ENCODE measurements at places on chromosomes 16 and 17.
A peak's percentile ranks its signal among the peaks of the same experiment; 100 is the strongest.

GRCh38 chr17:79855331-79856124, 16.3 kb upstream of the CBX4 start:
- no peak for DNase-seq

DNA sequence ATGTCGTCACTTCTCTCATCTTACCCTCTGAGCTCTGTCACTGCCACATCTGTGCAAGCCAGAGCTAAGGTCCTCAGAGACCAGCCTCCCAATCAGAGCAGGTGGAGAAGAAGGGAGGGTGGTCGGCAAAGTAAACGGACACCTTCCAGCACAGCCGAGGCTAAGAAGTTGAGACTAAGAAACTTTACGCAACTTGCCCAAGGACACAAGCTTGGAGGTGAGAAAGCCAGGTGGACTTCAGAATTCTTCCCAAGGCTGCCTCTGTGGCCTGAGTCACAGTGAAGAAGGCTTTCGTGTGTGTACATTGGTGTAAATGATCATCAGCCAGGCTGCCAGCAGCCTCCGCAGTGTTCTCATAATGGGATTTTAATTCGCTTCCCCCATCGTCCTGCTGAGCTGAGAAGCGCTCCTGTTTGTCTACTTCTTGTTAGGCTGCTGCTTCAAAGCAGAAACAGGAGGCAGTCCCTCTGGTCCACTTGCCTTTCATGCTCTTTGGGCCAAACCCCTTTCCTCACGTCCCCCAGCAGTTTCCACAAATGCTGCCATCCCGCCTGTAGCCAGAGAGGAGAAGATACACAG, 125.0 kb upstream of the RPL38 start:
- DNase-seq = no peak

GRCh38 chr16:82078125-82078524, 43.1 kb downstream of the HSD17B2 start:
- DNase-seq = no peak

DNA sequence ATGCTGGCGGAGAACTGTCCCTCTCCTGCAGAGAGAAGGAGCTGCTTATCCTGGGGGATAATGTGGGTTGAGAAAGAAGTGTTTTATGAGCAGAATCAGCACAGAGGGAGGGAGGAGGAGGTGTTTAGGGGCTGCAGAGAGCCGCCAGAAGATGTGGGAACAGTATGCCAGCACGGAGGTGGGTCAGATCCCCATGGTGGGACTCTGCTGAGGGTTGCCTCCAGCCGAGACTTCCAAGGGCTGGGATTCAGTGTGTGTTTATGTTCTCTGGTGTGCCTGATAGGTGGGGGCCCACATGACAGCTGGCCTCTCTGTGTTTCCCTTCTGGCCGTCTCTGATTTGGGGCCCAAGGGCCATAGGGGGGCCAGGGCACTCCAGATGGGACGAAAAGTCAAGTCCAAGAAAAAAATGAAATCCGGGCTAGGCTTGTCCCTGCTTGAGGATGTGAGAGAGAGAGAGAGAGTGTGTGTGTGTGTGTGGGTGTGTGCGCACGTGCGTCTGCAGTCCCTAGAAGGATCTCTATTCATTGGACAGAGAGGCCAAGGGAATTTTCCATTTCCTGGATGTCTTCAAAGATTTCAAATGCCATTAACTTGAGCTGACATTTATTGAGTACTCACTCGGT, 21.6 kb downstream of the PRKCB start:
- no peak for DNase-seq

- no peak for DNase-seq
Observed at GRCh38 chr16:82655072-82655714, 28.4 kb downstream of the CDH13 start.

DNA sequence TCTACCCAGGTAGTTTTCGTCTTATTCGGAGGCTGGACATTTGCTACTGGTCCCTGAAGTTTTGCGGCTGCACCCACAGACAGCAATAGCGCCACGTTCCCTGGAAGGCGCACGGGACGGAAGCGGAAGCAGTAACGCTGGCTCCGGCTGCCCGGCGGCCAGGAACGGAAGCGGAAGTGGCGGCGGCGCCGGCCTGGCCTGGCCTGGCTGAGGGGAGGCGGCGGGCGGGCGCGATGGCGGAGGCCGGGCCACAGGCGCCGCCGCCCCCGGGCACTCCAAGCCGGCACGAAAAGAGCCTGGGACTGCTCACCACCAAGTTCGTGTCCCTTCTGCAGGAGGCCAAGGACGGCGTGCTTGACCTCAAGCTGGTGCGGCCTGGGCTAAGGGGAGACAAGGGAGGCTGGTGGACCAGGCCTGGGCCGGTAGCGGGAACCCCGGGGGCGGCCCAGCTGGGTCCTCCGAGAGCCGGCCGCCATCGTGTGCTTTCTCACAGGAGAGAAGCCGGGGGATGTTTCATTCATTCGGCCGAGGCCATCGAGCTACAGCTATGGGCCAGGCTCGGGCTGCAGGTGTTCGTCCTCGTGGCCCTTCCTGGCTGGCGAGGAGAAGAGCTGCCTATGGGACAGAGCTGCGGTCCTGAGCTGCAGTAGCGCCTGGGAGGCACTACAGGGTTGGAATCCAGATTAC, at the start of gene E2F4:
E2F4 (plus strand) TSS at position 161 of the 687 bp plus-strand sequence; CDS start at position 234, 73 bp downstream.
- peak; percentile 64 for DNase-seq

- peak; percentile 51 for DNase-seq
Observed at GRCh38 chr17:59762049-59762823, 54.8 kb downstream of the VMP1 start.

GRCh38 chr16:22222006-22222405, 15.9 kb downstream of the EEF2K start:
- DNase-seq = no peak

DNA sequence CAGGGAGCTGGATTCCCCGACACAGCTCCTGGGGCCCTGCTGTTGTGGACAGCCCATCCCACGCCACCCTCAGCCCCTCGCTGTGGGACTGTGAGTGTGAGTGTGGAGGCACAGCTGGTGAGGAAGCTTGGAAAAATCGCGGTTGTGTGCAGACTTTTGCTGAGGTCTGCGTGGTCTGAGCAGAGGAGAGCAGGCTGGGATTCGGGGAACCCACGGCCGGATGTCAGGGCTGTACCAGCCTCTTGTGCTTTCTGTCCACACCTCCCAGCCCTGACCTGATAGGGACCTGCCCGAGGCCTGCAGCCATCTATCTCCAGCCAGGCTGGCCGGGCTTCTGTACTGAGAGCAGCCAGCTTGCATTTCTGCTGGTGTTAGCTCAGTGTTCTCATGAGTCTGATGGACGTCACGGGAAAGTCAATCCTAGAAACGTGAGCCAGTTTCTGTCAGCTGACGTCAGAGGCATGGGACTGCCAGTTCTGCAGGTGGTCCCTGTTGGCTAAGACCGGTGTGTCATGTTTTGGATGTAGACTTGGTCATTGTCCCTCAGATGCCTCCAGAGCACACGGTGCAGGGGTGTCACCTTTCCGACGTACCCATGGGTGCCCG, 72.8 kb upstream of the ZNF750 start:
- DNase-seq = no peak

DNA sequence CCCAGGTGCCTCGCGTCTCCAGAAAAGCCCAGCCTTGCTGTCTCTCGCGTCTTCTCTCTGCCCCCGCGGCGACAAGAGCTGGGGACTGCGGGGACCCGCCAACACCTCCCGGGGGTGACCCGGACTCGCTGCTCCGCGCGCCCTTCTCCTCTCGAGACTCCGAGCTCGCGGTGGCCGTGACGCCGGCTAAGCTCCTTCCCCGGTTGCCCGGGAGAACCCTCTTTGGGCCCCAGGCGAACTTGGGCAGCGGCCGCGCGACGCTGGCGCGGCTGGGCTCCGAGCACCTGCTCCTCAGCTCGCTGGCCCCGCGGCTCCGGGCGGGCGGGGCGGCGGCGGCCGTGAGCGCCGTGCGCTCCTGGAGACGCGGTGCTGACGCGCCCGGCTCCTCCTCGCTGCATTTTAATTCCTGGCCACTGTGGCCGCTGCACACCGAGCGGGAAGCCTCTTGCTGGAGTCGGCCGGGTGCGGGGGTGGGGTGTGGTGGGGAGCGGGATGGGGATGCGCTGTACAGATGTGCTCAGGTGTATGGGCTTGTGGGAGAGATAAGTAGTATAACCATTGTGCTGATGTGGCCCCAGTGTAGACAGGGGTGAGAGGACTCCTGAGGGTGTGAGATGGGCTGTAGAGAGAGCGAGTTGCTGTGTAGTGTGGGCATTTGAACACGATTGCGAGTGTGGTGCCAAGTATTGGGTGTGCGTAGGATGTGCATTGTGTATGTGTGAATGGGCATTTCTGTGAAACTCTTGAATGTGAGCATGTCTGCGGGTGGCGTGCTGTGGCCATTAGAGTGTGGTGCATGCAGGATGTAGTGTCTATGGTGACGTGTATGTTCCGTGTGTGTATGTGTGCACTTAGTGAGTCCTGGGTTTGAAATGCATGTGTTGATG, at the start of gene ASIC2:
ASIC2 (minus strand) TSS at position 315 of the 887 bp plus-strand sequence.
- DNase-seq = no peak

GRCh38 chr17:82302991-82303943, 14.1 kb downstream of the CD7 start:
- no peak for DNase-seq

DNA sequence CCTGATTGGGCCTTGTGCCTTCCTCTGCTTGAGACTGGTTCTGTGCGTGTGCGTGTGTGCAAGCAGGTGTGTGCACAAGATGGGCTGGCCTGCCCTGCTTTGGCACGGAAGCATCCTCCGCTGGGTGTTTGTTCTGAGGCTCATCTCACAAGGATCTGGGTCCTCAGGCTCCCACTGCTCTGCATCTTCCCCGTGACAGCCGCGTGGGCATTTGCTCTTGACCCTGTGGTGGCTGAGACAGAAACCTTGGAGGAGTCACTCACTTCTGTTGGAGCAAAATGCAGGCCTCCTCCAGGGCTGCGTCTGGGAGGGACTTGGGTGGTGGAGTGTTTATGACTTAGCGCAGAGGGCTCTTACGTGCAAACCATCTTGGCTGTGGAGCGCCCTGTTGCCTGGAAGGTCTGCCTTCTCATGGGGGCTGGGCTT, 119.2 kb downstream of the RPTOR start:
- DNase-seq = no peak

- DNase-seq = no peak
Observed at GRCh38 chr17:9479964-9480363, 95.7 kb downstream of the STX8 start.
